CD4-positive, alpha-beta T cell (primary cell): ENCODE measurements at places on chromosomes 3 and 15.

DNA sequence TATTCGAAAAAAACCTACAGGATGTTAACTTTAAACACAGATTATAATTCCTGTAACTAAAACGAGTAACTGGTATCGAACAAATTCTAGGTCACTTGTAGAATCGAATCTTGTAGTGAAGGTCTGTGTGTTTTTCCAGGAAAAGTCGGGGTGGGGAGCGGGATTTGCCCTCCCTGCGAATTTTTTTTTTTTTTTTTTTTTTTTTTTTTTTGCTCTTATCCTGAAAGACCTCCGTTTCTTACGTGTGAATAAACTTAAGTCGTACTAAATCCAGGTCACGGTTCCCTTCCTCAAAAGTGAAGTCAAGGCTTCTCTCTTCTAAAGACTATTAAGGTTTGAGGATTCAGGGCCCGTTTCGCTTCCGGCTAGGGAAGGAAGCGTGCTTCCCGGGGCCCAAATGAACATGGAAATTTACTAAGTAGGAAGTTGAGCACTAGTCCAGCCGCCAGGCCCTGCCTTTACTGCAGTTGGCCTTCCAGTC is 770 bp downstream of the TBC1D5 start:
- no peak for DNase-seq

DNA sequence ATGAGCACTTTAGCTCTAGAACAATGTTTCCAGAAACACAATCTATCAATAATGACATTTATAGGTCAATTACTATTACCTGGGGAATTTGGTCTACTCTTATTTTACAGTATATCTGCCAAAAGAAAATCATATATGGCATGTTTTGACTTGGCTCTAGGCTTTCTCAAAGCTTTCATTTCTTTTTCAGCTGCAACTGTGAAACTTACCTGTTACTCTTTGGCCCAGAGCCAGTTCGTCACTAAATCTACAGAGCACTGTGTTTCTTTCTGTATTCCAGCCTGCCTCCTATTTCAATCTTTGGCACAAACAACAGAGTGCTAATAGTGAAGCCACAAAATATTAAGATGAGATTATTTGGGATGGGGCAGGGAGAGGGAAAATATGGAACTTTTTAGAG is 76.0 kb downstream of the P2RY1 start:
- no peak for DNase-seq

DNA sequence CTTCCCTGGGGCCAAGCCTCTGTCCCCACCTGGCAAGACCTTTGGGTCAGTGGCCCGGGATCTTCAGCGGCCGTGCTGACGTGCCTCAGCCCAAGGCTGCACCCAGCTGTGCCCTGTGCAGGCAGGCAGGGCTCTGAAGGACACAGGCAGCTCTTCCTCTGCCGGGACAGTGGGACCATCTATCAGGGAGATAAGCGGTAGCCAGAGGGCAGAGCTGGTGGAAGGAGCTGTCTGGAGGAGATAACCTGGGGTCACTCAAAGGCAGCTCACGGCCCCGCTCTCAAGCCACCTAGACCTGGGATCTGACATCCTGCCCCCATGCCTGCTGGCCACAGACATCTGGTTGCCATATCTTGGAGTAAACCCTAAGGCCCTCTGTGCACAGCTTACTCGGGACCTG is 27.3 kb downstream of the DUSP7 start:
- DNase-seq: no peak

- no peak for DNase-seq
These were observed 156.9 kb downstream of the MEGF11 start for GRCh38 chr15:66096688-66097058.

- no peak for DNase-seq
These were observed 692.7 kb upstream of the SGO1 start for GRCh38 chr3:20878691-20879090.

DNA sequence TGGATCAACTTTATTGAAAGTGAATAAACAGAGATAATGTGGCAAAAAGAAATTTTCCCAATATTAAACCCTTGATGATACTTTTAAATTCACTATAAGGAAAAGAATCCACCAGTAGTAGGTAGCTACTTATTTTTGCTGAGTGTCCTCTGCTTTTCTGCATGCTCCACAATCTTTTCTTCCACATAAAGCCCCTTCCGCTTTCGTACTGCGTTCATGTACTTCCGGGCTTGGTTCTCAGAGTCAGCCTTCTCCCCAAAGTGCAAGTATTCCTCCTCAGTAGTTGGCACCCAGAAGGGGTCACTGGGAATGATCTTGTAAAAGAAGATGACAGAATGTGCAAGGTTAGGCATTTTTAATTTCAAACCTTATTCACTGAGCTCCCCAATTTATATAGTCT is 84.4 kb upstream of the MEX3B start:
- DNase-seq: no peak

DNA sequence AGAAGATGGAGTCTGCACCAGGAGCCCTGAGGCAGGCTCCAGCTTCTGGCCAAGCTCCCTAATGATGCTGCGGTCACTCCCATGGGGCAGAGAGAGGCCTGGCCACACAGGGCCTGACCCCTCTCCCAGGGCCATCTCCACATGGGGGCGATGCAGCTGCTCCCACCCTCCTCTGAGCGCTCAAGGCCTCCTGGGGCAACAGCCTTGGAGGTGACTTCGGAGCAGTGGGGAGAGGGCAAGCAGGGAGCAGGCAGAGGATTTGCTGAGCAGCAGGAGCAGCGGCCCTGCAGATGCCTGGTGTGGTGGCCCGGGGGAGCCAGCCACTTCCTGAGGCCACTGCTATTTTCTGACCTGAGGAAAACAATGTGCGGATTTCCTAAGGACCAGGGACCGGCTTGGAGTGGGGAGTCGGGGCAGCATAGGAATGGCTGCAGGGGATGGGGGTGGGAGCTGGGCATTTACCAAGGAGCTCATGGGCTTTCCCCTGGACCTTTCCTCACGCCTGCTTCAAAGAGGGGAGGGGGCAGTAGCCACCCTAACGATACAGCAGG is 81.6 kb upstream of the RPL32 start:
- DNase-seq: no peak
